Hindlimb muscle (tissue), 1 donor: ENCODE measurements at places on chromosomes 16 and 17. TPM values are rescaled to one million over a fixed set of nuclear protein-coding genes. Genes with fewer than 3 reads are reported as not detected.

DNA sequence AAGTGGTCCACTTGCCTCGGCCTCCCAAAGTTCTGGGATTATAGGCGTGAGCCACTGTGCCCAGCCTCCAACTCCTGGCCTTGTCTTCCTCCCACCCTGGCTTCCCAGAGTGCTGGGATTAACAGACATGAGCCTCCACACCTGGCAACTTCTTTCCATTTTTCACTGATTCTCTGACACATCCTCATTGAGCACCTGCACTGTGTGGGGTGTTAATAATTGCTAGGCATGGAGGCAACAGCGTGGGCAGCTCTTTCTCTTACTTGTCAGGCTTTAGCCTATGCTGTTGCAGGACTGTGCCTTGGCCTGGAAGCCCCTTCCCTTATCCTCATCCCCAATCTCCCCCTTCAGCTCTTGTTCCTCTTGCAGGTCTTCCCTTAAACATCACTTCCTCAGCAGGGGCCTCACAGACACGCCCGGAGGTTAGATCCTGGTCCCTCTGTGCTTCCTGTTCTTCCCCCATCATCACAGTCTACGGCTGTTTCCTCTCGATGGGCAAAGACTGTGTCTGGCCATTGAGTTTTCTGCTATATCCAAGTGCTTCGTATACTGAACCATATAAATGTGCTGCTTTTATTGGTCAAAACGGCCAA, 7.9 kb downstream of the QPRT start:
- no peak for DNase-seq

DNA sequence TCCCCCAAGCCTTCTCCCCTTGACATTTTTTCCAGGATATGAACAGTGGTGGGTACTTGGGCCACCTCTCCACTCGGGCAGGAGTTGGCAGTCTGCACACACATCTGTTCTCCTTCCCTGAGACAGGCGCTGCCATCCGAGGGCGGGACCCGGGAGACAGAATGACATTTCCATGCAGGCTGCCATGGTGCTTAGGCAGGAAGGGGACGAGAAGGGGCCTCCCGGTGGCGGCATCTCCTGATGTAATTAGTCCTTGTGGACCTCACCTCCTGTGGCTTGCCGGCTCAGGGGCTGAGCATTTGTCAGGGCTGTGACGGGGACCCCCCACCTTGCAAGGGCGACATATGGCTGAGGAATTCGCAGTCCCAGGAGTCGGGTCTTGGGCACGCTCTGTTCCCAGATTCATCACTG, 197.2 kb downstream of the FOXL1 start:
- DNase-seq = no peak

DNA sequence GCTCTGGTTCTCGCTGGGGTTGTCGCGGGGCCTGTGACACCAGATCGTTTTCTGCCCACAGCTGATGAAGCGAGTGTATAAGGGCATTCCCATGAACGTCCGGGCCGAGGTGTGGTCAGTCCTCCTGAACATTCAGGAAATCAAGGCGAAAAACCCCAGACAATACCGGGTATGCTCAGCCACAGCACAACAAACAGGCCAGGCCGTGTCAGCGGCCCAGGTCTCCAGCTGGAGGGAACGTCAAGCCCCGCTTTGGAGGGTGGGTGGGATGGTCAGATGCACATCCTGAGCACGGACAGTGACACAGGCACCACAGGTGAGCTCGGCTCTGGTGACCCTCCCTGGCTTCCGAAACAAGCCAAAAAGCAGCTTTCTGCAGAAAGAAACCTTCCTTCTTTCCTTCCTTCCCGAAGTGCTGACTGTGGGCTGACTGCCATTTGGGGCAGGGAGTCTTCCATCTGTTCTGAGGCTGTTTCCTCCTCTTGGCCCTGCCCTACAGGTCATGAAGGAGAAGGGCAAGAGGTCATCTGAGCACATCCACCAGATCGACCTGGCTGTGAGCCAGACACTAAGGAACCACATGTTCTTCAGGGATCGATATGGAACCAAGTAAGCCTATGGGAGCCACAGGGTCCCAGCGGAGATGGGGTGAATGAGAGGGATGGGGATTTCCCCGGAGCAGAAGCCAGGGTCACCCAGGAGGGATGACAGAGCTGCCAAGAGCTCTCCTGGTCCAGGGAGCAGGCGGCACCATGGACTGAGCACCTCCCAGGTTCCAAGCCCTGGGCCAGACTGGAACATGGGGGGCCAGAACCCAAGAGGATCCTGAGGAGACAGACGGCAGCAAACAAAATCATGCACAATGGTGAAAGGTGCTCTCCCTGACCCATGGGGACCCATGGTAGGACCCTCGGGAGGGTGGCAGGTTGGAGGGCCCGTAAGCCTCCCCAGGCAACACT, 79.4 kb downstream of the GOSR1 start:
- DNase-seq = no peak

DNA sequence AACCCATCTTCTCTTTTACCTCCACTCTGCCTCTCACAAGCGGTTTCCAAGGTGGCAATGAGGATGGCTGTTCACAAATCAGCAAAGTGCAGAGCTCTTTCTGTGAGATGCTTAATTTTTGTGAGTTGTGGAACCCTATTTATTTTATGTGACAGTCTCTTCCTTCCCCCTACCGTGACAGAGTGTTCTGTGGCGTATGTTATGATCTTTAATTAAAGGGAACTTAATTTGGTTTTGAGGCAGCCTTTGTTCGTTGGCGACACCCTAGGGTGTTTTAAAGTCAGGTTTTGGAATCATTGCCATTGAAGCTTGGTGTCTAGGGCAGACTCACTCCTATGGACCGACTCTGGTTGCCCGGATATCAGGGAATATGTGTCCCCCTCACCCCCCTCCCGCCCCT, 83.3 kb upstream of the IRX3 start:
- no peak for DNase-seq

The FKBP10 gene
- 104 TPM for polyA plus RNA-seq

- no peak for DNase-seq
Measured at GRCh38 chr17:29972277-29972676, 30.8 kb downstream of the EFCAB5 start.

GRCh38 chr17:48328457-48328856, 101.6 kb downstream of the SKAP1 start:
- no peak for DNase-seq

- DNase-seq = no peak
Measured at GRCh38 chr17:2713881-2714280, 2.3 kb upstream of the CLUH start.

- DNase-seq = no peak
Measured at GRCh38 chr17:19590451-19590850, 56.8 kb downstream of the SLC47A1 start.

GRCh38 chr16:86220561-86220960, 289.8 kb upstream of the FOXF1 start:
- DNase-seq = no peak

- no peak for DNase-seq
Measured at GRCh38 chr17:39243155-39243554, 17.4 kb upstream of the STAC2 start.

The CORO6 gene
- polyA plus RNA-seq = 99.3 TPM

DNA sequence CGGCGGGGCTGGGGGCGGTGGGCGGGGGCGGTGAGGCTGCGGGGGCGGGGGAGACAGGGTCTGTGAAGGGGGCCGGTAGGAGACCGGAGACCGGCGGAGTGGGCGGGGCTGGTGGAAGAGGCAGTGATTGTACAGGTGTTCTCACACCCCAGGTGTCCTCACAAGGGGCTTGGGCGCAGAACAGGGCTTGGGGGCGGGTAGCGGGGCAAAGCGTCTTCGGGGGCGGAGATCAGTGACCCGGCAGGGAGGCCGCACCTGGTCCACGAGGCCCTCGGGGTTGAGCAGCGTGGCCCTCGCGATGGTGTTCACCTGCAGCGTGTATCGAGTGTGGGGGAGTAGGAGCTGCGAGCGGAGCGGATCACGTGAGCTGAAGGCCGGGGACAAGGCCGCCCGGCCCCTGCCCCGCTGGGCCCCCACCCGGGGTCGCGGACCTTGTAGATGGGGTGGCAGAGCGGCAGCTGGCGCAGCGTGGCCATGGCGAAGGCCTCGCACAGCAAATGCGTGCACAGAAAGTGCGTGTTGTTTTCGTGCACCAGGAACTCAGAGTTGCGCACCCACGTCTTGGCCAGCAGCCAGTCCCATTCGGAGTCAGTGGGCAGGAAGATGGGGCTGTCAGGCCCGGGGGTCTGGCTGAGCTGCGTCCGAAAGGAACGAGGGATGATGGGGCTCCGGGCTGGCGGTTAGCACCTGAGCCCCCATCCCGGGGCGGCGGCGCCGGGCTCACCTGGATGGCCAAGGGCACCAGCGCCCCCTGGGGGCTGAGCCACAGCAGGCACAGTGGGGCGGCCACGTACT, 8.5 kb downstream of the ALOXE3 start:
- peak; percentile 20 for DNase-seq

The ACE gene
- polyA plus RNA-seq = 12.9 TPM
